ENCODE measurements at places on chromosomes 3 and 15. TPM values are rescaled to one million over a fixed set of nuclear protein-coding genes. Genes with fewer than 3 reads are reported as not detected.

The ISLR2 gene
- 0.21 TPM for total RNA-seq

The CRBN gene
- total RNA-seq: 51.9 TPM

The BOC gene
- total RNA-seq: 79.6 TPM

GRCh38 chr3:25156626-25157025 lies 271.4 kb upstream of the RARB start:
- DNase-seq: no peak

GRCh38 chr15:57415602-57416001 lies 39.3 kb downstream of the CGNL1 start:
- DNase-seq: no peak

- no peak for DNase-seq
Observed at GRCh38 chr3:4714045-4714444, 220.9 kb downstream of the ITPR1 start.

Data from ureter (tissue), 1 donor.